Fibroblast of skin of scalp (primary cell): ENCODE measurements at places on chromosomes 4 and X.

GRCh38 chr4:87363552-87363951, 27.4 kb downstream of the HSD17B11 start:
- peak; percentile 2 for DNase-seq

DNA sequence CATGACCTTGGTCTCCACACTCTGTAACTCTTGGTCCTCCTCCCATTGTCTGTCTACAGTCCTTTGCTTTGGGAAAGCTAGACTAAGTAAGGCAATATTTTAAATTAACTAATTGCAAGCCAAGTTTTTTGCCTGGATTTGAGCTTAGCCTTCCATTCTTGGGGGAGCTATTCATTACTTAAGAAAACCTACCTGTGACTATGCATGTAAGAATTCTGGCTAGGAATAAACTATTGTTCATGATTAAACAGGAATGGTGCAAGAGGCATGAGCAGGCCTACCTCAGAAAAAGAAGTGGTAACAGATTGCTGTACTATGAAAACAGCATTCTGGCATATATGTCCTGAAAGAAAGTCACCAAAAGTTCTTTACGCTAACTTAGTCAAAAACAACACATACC, 309.4 kb downstream of the MAPK10 start:
- no peak for DNase-seq

DNA sequence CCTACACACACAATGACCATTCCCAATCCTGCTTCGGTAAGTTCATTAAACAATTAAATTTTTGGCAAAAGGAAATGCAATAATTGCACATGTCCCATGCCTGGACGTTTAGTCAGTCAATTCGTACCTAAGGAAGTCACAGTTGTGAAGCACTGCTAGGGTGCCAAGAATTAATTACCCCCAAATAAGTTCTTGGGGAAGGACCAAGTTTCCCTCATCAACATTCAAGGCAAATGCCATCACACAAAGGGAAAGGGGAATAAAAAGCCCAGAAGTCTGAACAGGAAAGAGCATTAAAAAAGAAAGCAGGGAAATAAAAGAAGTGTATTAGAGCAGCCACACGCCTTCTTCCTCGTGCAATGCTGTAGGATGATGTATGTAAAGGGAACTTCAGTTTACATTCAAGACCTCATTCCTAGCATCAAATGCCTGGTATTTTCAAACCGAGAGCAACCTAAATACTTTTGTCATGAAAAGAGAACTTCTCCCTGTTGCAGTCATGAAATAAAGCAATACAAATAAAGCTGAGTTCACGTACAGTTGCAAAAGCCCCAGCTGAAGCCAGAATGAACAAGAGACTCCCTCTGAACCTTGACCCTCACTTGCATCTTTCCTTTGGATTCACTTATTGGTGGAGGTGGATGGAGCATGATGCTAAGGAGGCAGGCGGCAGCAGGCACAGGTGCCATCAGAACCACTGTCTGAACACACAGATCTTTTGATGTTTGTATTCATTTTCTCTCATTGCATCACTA, 124.0 kb upstream of the PPARGC1A start:
- DNase-seq, result no peak

- DNase-seq, result peak; percentile 14
Observed at GRCh38 chr4:138510053-138510452, 267.9 kb upstream of the SLC7A11 start.

GRCh38 chr4:55549888-55550287, 3.2 kb upstream of the CLOCK start:
- peak; percentile 78 for DNase-seq

DNA sequence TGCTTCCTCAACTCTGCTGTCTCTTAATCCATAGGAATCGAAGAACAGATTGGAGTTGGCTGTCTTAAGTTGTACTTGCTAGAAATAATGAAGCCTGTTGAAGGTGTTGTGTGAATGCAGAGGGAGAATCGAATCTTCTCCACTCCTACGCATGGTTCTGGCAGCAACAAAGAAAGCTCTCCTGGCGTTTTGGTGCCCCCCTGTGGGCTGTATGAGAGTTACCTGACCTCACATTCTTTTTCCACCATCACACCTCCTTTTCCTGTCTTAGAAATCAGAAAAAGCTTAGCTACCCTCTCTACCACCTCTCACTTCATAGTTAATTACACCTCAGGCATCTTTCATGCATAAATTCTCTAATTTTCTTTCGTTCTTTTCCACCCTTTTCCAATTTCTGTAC, 16.3 kb downstream of the KLF8 start:
- peak; percentile 23 for DNase-seq

DNA sequence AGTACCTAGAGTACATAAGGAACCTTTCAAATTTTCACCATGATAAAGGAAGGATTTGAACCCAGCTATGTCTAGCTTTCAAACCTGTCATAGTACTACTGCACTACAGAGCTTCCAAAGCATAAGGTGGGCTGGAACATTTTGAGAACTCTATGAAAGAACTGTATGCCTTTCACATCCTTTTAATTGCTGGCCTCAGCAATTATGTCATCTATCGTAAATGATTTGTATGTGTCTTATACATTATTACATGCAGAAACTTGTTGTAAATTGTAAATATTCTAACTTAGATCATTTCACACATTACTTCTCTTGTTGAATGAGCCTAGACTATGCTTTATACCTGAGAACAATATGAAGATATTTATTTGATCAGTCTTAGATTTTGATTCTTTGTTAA, 220.7 kb downstream of the HEPH start:
- DNase-seq, result no peak

DNA sequence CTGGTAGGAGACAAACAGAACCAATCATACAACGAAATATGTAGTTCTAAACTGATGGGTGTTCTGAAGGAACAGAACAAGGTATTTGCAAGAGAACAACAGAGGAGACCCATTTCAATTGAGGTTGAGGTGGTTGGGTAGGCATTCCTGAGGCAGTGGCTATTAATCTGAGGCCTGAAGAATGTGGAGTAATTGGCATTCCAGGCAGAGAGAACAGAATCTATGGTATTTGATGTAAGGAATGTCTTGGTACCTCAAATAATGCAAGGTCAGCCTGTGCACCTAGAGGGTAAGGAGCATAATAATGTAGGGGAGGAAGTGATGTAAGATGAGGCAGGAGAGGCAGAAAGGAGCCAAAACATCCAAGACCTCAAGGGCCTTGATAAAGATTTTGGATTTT, 109.5 kb upstream of the TEX13C start:
- no peak for DNase-seq

- peak; percentile 75 for DNase-seq
Observed at GRCh38 chr4:141571362-141571761, 65.0 kb upstream of the IL15 start.

DNA sequence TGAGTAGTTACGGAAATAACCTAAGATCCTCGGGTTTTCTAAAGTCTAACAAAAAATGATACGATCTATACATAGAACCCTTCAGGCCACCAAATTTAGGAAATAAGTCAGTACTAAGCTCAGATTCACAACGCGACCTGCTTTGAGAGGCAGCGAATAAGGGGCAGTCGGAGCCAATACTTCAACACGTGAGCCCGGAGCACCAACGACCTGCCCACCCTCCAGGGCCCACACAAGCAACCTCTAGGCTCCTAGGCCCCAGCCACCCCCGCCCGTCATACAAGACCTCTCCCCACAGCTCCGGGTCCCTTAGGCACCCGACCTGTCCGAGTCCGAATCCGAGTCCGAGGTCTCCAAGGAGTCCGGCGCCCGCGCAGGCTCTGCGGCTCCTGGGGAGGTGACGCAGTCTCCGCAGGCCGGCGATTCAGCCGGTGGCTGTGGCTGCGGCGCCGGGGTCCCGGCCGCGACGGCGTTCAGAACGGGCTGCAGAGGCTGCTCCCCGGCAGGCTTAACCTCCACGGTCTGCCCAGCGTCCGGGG, 580 bp downstream of the NAF1 start:
- peak; percentile 22 for DNase-seq

DNA sequence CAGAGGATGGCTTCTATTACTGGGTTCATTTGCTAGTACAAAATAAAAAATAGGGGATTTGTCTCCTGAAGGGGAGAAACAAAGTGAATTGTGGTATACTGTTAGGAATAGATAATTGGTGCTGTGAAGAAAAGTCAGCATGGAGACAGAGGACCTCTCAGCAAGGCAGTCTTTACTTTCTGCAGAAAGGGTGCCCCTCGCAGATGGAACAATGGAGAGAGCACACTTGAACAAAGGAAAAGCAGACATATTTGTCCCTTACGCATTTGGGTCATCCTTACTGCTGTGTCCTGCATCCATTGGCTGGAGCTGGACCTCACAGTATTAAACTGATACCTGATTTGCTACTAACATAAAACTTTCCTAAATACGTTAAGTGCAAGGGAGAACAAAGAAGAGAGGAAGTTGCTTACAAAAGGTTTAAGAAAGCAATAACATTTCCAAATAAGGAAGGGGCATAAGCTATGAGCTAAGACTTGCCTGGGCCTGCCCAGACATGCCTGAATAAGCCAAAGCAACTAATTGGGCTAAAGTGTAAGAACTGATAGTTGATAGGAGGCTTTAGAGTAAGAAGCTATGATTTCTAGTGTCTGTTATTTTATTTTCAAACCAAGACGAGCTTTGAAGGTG, 83.8 kb downstream of the CCKAR start:
- peak; percentile 15 for DNase-seq

DNA sequence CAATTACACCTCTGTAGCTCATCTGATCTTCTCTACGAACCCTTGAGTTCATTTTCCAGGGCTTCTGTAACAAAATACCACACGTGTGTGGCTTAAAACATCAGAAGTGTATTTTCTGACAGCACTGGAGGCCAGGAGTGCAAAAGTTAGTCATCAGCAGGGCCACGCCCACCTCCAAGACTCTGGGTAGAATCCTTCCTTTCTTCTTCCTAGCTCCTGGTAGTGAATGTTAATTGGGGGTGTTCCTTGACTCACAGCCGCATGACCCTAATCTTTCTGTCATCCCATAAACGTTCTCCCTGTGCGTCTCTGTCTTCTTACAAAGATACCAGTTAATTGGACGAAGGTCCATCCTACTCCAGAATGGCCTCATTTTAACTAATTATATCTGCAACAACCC, 115.0 kb downstream of the TRIML1 start:
- no peak for DNase-seq

- DNase-seq, result no peak
Observed at GRCh38 chr4:24489870-24490269, 94.5 kb downstream of the DHX15 start.

DNA sequence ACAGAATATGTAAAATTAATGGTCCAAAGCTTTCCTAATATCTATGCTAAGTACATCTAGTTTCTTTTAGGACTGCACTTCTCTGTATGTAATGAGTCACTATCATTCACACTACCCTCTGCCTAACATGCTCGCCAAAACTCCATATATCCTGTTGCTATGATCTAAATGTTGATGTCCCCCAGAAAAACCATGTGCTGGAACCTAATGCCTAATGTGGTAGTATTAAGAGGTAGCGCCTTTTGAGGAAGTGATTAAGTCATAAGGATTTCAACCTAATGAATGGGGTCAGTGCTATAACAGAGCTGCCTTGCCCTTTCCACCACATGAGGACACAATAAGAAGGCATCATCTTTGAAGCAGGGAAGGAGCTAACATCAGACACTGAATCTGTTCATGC, 34.9 kb upstream of the NFKB1 start:
- DNase-seq, result peak; percentile 3

GRCh38 chr4:66430856-66431255, 760.6 kb upstream of the EPHA5 start:
- DNase-seq, result peak; percentile 69

GRCh38 chrX:103608306-103608963, 672 bp downstream of the TCEAL3 start:
- DNase-seq, result no peak

GRCh38 chr4:8343262-8343966, 73.9 kb downstream of the HTRA3 start:
- DNase-seq, result no peak

DNA sequence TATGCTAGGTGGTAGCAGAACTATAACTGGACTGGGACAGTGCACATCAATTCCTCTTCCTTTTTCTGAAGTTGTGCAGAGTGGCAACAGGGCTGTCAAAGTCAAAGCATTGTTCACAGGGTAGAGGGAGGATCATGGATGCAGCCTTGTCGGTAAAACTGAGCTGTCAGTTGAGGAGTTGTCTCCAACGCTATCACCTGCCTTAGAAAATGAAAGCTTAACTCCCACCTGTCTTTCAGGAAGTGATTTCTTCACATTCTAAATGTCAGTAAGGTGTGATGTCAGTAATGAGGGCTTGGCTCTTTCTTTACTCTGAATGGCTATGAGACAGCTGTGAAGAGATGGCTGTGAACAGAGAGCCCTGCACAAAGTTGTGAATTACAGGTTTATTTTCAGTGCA, 66.4 kb upstream of the BANK1 start:
- DNase-seq, result no peak

GRCh38 chr4:77236806-77237205, 79.8 kb downstream of the CCNG2 start:
- no peak for DNase-seq

- DNase-seq, result no peak
Observed at GRCh38 chrX:145843146-145843904, 25.7 kb downstream of the SLITRK2 start.

GRCh38 chrX:102723456-102723855, 2.9 kb downstream of the GPRASP3 start:
- no peak for DNase-seq
